Left renal cortex interstitium (tissue), 4 donors: ENCODE measurements at places on chromosomes 5 and 9.

- no peak for DNase-seq
Observed at GRCh38 chr5:120794121-120794520, 330.0 kb downstream of the PRR16 start.

GRCh38 chr9:91856419-91856818, 93.6 kb downstream of the ROR2 start:
- no peak for DNase-seq

- no peak for DNase-seq
Observed at GRCh38 chr5:140553657-140554056, 3.6 kb downstream of the SRA1 start.

GRCh38 chr9:93654351-93654961, 78.1 kb downstream of the PHF2 start:
- DNase-seq: no peak

DNA sequence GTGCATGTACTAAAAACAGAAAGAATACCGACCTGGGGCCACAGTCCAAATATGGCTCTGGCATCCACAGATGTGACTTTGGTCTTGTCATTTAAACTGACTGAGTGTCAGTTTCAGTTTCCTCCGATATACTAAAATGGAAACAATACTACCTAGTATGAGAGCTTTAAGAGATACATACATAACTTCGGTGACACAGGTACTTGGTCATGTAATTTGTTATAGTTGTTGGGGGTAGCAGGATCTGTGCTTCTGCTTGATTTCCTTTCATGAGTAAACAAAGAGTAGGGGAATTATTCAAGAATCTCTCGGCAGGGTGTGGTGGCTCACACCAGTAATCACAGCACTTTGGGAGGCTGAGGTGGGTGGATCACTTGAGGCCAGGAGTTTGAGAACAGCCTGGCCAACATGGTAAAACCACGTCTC, 32.1 kb downstream of the MTMR12 start:
- DNase-seq: no peak

DNA sequence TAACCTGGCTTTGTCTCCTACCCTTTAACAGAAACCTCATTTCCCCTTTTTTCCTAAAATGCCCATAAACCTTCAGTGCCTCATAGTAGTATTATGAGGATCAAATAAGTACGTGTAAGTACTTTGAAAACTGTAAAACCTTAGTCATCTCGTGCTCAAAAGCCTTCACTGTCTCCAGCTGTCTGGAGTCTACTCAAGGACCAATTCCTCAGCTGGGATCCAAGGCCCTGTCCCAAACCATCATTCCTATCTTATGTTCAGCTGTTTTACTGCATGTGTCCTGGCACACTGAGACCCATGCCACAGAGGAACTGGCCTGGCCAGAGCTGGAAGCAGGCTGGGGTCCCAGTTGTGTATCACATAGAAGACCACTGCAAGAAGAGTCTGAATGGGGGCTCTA, 15.9 kb downstream of the ADAMTSL1 start:
- no peak for DNase-seq

DNA sequence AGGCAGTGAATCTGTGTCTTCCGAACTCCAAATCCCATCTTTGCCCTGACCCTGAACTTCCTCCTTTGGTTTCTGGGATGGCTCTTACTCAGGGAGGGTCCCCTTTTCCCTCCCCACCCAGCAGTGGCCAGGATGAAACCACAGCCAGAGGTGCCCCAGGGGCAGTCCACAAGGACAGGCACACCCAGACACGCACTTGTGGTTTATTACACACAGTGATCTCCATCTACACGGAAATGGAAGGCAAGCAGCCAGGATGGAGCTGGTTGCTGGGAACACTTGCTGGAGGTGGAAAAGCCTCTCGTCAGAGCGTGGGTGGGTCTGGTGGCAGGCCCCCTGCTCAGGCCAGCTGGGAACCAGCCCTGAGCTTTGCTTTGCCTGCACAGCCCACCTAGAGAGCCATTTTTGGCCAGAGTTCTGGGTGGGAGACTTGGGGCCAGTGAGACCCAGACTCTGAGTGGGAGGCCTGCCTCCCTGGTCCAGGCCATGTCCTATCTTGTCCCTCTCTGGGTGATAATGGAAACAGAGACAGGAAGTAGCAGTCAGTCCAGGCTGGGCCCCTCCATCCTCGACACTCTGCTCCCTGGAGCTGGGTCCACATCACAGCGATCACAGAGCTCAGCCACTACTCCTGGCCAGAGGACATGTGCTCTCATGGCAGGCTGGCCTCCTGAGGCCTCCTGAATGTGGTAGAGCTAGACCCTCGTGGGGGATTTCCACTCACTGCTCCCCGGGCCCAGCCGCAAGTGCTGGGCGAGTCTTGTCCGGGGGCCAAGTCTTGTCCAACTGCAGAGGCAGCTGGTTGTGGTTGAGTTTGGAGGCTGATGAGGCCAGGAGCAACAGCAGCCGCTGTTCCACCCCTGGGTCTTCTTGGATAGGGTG, 5.1 kb upstream of the PHYKPL start:
- DNase-seq: no peak

GRCh38 chr9:113219969-113220368, 1.1 kb downstream of the FKBP15 start:
- DNase-seq: no peak

DNA sequence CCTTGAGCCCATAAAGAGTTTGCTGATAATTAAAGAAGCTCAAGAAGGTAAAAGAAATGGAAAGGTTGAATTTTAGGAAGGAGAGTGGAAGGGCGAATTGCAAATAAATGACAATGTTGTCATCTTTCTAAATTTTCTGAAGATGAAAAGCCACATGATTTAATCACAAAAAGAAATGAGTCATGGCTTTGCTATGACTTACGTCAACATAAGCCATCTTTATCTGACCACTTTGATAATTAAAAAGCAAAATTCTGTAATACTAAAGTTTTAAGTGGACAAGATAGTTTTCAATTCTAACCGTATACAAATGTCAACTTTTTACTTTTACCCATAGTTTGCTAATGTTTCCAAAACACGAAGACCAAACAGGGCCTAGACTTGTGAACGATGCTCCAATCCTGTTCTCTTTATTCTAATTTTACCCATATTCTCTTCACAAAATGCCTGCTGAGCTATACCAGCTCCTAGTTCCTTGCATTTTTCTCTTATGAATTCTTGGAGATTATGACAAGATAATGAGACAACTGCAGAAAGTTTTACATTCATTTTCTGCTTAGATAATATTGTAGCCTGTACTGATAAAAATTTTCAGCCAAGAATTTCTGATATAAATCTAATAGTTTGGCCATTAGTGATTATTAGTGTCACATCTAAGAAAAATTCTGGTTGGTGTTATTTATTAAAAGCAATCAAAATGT, 21.8 kb upstream of the PRUNE2 start:
- DNase-seq: no peak

DNA sequence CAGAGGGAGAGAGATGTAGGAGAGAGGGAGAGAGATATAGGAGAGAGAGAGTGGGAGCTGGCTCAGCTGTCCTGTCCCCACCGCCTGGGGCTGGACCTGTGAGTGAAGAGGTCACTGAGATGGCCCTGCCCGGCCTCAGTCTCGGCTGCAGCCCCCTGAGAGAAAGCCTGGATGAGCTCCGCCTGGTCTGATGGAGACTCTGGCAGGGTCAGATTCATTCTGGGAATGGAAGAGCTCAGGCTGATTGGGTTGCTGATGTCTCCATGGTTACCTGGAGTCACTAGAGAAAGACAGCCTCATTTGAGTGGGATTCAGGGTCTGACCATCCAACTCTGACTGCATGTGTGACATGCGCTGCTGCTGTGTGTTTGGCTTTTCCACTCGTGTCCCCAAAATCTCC, 27.1 kb upstream of the SEMA4D start:
- DNase-seq: no peak

DNA sequence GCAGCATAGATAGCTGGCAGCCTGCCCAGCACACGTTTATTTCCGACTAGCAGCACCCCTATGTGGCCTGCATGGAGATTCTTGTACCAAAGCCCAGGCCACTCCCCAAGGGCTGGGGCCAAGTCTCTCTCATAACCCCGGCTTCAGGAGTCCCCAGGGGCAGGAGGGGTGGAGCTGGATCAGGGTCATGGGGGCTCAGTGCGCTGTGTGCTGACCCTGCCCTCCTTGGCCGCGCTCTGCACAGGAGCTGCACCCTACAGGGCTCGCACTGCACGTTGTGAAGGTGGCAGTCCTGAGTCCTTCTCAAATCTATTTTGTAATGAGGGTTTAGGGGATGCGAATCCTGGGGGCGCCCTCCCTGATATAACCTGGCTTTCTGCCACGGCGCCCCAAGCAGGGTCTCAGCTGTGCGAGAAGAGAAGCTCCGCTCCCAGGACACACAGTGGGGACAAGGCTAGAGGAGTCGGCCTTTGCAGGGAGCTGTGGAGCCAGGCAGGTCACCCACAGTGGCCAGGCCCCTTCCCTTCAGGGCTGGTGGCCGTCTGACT, 28.6 kb downstream of the NKD2 start:
- DNase-seq: no peak

DNA sequence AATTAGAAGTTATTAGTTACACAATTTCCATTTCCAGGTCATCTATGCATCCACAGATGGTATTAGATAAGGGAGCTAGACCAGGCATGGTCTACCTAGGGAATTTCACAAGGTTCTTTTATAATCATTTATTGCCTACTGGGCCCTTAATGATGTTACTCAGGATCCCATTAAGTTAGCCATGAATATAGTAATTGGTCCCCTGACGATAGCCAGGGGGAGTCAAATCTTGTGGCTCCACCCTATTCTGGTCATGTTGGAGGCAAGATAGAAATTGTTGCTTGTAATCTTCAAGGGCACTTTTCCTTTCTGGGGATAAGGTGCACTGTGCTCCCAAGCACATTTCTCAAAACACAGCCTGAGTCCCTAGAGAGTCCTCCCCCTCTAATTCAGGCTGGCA, 14.1 kb upstream of the ELL2 start:
- no peak for DNase-seq

GRCh38 chr9:110688329-110688728, 19.7 kb downstream of the MUSK start:
- DNase-seq: no peak

DNA sequence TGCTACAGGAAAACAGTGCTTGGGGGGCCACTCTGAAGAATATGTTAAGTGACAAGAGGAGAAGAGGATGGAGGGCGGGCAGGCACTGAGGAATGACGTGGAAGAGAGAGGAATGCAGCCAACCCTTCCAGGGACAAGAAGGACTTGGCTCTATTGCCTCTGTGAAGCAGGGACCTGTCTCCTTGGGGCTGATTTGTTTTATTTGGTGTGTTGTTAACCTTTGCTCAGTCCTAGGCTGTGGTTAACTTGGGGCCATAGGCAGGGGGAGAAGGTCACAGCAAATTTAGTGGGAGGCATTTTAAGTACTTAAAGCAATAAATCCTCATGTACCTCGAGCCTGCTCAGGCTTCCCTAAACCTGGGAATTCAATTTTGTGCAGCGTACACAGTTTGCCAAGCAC, 39.9 kb downstream of the KIF4B start:
- peak; percentile 31 for DNase-seq

DNA sequence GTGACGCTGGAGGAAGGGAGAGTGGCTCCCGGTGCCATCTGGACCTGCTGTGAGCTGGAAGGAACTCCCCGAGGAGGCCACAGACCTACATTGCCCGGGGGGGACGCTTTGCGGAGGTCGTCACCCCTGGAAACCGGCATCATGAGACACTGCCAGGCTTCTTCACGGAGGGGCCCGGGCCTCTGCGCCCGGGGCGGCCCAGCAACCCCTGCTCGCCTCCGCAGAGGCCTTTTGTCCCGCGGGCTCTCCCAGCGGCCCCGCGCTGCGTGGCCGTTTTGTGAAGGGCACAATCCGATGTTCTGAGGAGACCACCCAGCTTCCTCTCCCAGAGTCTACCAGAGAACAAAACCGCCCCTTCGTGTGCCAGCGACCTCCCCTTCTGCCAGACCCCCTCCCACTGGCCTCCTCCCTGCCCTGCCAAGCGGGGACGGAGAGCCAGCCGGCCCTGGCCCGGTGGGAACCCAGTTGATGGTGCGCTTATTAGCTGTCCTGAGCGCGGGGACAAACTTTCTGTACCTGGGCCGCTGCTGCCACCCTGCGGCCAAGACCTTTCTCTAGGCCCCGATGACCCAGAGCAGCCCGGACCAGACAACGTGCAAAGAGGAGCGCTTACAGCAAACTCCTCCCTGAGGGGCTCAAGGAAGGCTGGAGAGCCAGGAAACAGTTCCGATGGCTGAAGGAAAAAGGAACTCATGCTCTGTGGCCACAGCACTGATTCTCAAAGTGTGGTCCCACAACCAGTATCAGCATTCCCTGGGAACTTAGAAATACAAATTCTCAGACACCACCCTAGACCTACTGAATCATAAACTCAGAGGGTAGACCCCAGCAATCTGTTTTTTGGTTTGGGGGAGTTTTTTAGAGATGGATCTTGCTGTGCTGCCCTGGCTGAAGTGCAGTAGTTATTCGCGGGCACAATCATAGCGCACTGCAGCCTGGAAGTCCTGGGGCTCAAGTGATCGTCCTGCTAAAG, 86.7 kb downstream of the SLC1A3 start:
- DNase-seq: peak; percentile 71

GRCh38 chr5:106966686-106967315, 703.9 kb downstream of the EFNA5 start:
- DNase-seq: no peak

- DNase-seq: no peak
Observed at GRCh38 chr5:126065061-126065460, 358.1 kb upstream of the GRAMD2B start.

- no peak for DNase-seq
Observed at GRCh38 chr5:6611334-6612256, 21.2 kb downstream of the NSUN2 start.

GRCh38 chr5:143016777-143017516, 246.8 kb downstream of the ARHGAP26 start:
- DNase-seq: no peak

DNA sequence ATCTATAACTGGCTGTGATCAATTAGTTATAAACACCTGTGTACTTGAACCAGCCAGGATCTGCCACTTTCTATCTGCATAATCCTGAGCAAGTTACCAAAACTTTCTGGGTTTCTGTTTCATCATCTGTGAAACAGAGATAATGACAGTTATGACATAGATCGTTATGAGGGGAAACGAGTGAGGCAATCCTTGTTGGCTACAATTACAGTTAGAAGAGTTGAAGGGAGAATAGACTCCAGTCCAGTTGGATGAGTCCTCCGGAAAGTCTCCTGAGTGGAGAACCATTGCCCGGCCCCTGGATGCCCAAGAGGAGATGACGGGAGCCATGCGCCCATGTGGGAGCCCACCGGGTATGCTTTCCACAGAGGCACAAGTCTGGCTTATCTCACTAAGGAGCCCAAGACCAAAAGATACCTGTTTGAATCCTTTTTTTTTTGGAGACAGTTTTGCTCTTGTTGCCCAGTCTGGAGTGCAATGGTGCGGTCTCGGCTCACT, 4.5 kb downstream of the PDE6A start:
- no peak for DNase-seq

GRCh38 chr9:110996436-110997220, 41.6 kb downstream of the LPAR1 start:
- no peak for DNase-seq
